Ovary (tissue), 10 donors: ENCODE measurements at places on chromosomes 6 and 20. TPM values are rescaled to one million over a fixed set of nuclear protein-coding genes. Genes with fewer than 3 reads are reported as not detected.

- no peaks in the 10 kb centered on the region for H3K4me1 ChIP-seq
- no peak overlapping the region for H3K27ac ChIP-seq
- DNase-seq: no peak
These were observed 94.9 kb upstream of the KCNK16 start for GRCh38 chr6:39417440-39417839.

The GMNN gene
- 7.5 TPM for total RNA-seq

The SSTR4 gene
- not detected for total RNA-seq

- H3K4me1 ChIP-seq: no peaks in the 10 kb centered on the region
- H3K27ac ChIP-seq: no peak overlapping the region
- DNase-seq: no peak
These were observed 443.8 kb upstream of the GJE1 start for GRCh38 chr6:141688916-141689315.

The THBD gene
- 9.7 TPM for total RNA-seq

DNA sequence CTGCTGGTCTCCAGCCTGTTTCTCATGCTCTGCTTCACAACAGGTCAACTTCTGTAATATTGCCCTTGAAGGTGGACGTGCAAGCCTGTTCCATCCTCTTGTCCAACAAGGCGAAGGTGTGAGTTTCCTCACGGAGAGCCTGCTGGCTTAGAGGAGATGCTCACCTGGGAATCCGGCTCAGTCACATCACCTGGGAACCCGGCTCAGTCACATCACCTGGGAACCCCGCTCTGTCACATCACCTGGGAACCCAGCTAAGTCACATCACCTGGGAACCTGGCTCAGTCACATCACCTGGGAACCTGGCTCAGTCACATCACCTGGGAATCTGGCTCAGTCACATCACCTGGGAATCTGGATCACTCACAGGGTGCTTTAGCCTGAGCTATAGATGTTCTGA, 230.1 kb downstream of the ERMARD start:
- no peaks in the 10 kb centered on the region for H3K36me3 ChIP-seq
- H3K4me3 ChIP-seq: no peak overlapping the region

DNA sequence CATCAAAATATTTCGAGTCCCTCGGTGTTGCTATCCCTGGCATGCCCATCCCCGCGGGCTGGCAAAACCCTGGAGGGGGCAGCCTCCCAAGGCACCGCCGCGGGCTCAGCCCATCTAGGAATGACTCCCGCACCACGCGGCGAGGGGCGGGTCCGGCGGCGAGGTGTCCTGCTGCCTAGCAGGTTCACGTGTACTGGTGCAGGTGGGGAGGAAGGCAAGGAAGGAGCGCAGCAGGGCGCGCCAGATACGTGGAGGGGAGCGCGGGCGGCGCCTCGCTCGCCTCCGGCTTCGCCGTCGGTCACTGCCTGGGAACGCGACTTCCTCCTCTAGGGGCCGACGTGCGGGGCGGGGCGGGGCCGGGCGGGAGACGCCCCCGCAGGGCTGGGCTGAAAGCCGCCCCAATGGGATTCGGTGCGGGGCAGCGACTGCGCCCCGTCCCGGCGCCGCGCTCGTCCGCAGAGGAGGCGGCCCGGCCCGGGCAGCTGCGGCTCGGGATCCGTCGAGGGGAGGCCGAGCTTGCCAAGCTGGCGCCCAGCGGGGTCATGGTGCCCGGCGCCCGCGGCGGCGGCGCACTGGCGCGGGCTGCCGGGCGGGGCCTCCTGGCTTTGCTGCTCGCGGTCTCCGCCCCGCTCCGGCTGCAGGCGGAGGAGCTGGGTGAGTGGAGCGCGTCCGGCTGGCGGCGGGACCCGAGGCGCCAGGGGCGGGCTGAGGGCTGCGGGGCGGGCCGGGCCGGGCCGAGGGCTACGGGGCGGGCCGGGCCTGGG, at the start of gene DCBLD1:
DCBLD1 (plus strand) TSS at position 435 of the 764 bp plus-strand sequence; CDS start at position 543, 108 bp downstream.
- no peaks in the 10 kb centered on the region for H3K4me1 ChIP-seq
- DNase-seq: peak; percentile 73
- peak within 1 kb of the TSS; percentile 77 for H3K4me3 ChIP-seq
- H3K36me3 ChIP-seq: no peaks in the 10 kb centered on the region
- H3K27ac ChIP-seq: peak within 1 kb of the TSS; percentile 67
- no peaks in the 10 kb centered on the region for H3K27me3 ChIP-seq

DNA sequence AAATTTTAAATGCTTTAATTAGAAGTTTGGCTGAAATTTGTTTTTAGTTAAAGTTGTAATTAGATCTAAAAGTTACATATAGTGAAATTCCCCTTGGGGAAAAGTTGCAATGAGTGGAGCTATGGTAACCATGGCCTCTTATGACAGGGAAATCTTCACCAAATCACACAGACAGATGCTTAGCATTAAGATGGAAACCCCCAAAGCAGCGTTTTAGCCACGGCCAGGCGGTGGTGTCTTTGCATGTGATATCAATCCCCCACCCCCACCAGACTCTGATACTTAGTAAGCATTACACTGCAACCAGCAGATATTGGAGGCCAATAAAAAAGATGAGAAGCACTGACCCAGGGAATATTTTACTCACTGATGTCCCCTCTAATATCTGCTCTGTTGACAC, 75.7 kb downstream of the REPS1 start:
- no peaks in the 10 kb centered on the region for H3K4me1 ChIP-seq
- no peak overlapping the region for H3K27ac ChIP-seq
- DNase-seq: no peak
- H3K4me3 ChIP-seq: no peak overlapping the region

The KCNG1 gene
- 1.5 TPM for total RNA-seq

GRCh38 chr20:50271176-50271575, 80.5 kb downstream of the CEBPB start:
- H3K27ac ChIP-seq: no peak overlapping the region
- DNase-seq: no peak
- H3K4me3 ChIP-seq: no peak overlapping the region
- H3K27me3 ChIP-seq: no peaks in the 10 kb centered on the region

The CDKN1A gene
- total RNA-seq: 82.1 TPM

The CFAP61 gene
- 1.9 TPM for total RNA-seq

The NHLRC1 gene
- total RNA-seq: 0.66 TPM

The C20orf204 gene
- 2.6 TPM for total RNA-seq

DNA sequence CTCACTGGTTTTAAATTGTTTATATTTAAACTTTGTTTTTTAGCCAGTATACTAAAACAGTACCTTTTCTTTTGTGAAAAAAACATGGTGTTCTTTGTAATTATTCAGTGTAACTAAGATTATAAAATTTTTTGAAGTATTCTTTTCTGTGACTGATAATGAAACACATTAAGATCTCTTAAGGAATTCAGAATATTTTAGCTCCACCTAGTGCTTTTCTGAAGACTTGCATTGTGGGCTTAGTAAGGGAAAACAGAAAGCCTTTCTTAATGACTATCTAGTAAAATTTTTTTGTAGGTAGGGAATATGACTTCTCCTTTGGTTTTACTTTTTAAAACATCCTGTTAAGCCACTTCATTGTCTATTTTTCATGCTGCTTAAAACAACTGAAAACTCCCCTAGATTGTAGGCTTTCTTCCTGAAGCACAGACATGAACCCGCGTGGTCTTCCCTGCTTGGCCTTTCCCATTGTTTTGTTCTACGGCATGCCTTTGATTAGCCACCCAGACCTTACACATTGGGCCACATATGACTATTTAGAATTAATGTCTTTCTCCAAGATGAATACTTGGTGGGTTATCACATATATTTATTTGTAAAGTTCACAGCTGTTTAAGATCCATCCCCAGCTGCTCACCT, 72.1 kb downstream of the AFDN start:
- H3K4me1 ChIP-seq: no peaks in the 10 kb centered on the region
- no peaks in the 10 kb centered on the region for H3K36me3 ChIP-seq
- DNase-seq: no peak
- H3K4me3 ChIP-seq: no peak overlapping the region

The ALDH8A1 gene
- 0.55 TPM for total RNA-seq

DNA sequence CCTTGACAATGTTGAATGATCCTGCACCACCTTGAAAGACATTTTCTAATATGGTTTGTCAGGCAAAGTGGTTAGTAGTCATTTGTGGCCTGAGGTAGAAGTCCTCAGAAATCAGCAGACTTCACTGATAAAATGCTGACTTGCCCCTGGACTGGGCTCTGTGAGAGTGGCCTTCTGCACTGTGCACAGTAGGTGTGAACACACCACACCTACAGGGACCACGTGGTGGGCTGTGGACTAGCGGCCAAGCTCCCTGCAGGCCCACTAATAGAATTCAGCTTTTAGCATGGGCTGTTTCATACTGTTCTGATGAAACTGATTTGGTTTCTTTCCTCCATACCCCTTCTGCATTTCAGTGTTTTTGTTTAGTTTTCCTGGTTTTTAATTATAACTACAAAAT, 7.3 kb downstream of the BPHL start:
- no peak overlapping the region for H3K4me3 ChIP-seq
- H3K27me3 ChIP-seq: no peaks in the 10 kb centered on the region
- no peaks in the 10 kb centered on the region for H3K4me1 ChIP-seq
- no peaks in the 10 kb centered on the region for H3K36me3 ChIP-seq
- no peak for DNase-seq

DNA sequence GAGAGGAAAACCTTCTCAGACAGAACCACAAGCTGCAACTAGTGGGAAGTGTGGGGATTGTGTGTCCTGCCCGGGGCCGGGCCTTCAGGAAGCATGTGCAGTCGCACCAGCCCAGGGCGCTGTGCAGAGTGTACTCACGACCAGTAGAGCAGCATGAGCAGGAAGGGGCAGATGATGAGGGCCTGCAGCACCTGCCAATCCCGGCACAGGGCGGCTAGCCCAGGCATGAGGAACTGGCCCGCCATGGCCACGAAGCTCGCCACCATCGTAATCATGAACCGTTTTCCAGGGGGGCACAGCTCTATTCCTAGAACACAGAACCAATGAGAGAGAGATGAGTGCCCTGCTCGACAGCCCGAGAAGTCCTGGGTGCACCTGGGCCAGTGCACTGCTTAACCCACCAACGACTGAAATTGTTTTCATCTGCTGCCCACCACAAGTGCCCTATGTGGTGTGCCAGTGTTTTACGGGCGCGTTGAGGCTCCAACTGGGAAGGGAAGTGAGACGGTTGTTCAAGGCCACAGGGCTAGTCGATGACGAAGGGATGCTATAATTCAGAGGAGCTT, 65.0 kb downstream of the PSMG4 start:
- H3K36me3 ChIP-seq: no peaks in the 10 kb centered on the region
- no peaks in the 10 kb centered on the region for H3K27me3 ChIP-seq
- H3K4me3 ChIP-seq: no peak overlapping the region
- no peak for DNase-seq
- no peak overlapping the region for H3K27ac ChIP-seq

- H3K36me3 ChIP-seq: no peaks in the 10 kb centered on the region
- H3K4me3 ChIP-seq: no peak overlapping the region
- no peak overlapping the region for H3K27ac ChIP-seq
- no peaks in the 10 kb centered on the region for H3K27me3 ChIP-seq
- no peak for DNase-seq
These were observed 6.2 kb downstream of the SNAP91 start for GRCh38 chr6:83702749-83703148.

The CFAP206 gene
- 9.5 TPM for total RNA-seq

- no peak for DNase-seq
- no peaks in the 10 kb centered on the region for H3K27me3 ChIP-seq
- no peaks in the 10 kb centered on the region for H3K36me3 ChIP-seq
- H3K4me3 ChIP-seq: no peak overlapping the region
These were observed 298.6 kb downstream of the C6orf118 start for GRCh38 chr6:165010556-165011535.

DNA sequence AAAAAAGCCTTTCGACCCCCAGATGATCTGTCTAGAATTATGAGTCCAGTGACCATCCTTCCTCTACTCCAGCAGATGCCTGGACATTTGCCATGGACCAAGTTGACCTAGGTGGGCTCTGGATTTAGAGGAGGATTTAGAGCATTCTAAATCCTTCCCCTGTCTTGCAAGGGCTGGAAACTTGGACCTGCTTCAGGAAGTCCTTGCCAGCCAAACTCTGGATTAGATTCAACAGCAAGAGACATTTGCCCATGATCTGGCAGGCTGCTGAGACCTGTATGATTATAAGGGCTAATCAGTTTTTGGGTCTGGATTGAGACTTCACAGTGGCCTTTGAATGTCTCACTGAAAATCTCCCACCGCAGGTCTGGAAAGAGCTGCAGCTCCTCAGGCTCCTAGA, 13.1 kb upstream of the HDGFL1 start:
- H3K4me3 ChIP-seq: no peak overlapping the region
- no peaks in the 10 kb centered on the region for H3K4me1 ChIP-seq
- no peak overlapping the region for H3K27ac ChIP-seq
- H3K36me3 ChIP-seq: no peaks in the 10 kb centered on the region

GRCh38 chr6:47358440-47359225, 48.9 kb upstream of the TNFRSF21 start:
- no peak overlapping the region for H3K4me3 ChIP-seq
- no peaks in the 10 kb centered on the region for H3K27me3 ChIP-seq
- no peaks in the 10 kb centered on the region for H3K4me1 ChIP-seq
- DNase-seq: no peak
- H3K27ac ChIP-seq: no peak overlapping the region

- no peak overlapping the region for H3K27ac ChIP-seq
- H3K4me1 ChIP-seq: peaks cover 7% of the 10 kb centered on the region
- no peaks in the 10 kb centered on the region for H3K36me3 ChIP-seq
- DNase-seq: no peak
- H3K4me3 ChIP-seq: no peak overlapping the region
- H3K27me3 ChIP-seq: no peaks in the 10 kb centered on the region
These were observed 191.2 kb upstream of the PDE10A start for GRCh38 chr6:165854061-165854862.

GRCh38 chr6:113758826-113759574, 98.1 kb upstream of the MARCKS start:
- no peak overlapping the region for H3K27ac ChIP-seq
- H3K27me3 ChIP-seq: no peaks in the 10 kb centered on the region
- H3K4me3 ChIP-seq: no peak overlapping the region
- H3K4me1 ChIP-seq: no peaks in the 10 kb centered on the region

The ADAM33 gene
- total RNA-seq: 68.1 TPM

- peaks cover 8% of the 10 kb centered on the region for H3K4me1 ChIP-seq
- peak overlapping the region; percentile 98 for H3K27ac ChIP-seq
- no peak overlapping the region for H3K4me3 ChIP-seq
- no peaks in the 10 kb centered on the region for H3K27me3 ChIP-seq
- no peaks in the 10 kb centered on the region for H3K36me3 ChIP-seq
These were observed 82.0 kb downstream of the SERAC1 start for GRCh38 chr6:158086054-158086503.

- peaks cover 2% of the 10 kb centered on the region for H3K4me1 ChIP-seq
- H3K4me3 ChIP-seq: no peak overlapping the region
- DNase-seq: no peak
- no peak overlapping the region for H3K27ac ChIP-seq
- no peaks in the 10 kb centered on the region for H3K36me3 ChIP-seq
These were observed 232.8 kb downstream of the GJA1 start for GRCh38 chr6:121668259-121668658.
